ENCODE measurements at places on chromosomes 2 and 18.

GRCh38 chr2:192148620-192149321, 46.0 kb downstream of the TMEFF2 start:
- no peak for DNase-seq

DNA sequence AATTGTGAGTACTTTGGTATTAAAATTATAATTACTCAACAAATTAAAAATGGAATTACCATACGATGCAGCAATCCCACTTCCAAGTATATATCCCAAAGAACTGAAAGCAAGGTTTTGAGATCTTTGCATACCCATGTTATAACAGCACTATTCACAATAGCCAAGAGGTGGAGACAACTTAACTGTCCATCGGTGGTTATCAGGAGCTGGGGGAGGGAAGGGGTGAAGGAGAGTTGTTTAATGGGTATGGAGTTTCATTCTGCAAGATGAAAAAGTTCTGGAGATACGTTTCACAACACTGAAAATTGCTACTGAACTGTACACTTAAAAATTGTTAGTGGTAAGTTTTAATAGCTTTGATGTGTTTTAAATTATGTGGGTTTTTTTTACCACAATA, 25.7 kb downstream of the RAB10 start:
- no peak for DNase-seq

GRCh38 chr2:188474316-188474715, 182.6 kb downstream of the GULP1 start:
- no peak for DNase-seq

- no peak for DNase-seq
Observed at GRCh38 chr2:74292751-74293150, 50.5 kb downstream of the SLC4A5 start.

GRCh38 chr2:167832868-167833287, 414.5 kb downstream of the STK39 start:
- DNase-seq: no peak

- peak; percentile 69 for DNase-seq
Observed at GRCh38 chr18:9575558-9575957, 38.8 kb downstream of the PPP4R1 start.

DNA sequence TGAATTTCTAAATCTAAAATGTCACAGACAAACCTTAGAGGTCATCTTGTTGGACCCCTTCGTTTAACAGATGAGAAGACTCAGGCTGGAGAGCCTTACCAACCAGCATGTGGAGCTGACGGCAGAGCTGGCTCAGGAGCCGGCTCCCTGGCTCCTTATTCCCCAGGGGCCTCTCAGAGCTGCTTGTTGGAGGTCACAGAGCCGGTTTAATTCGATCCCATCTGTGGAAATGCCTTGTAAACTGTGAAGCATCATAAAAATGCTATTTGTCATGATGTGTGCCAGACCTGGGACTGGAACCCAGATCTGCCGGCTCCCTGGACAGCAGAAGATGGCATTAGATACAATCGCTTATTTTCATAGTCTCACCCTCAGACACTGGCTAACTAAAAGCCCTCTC, 8.2 kb upstream of the CIB4 start:
- no peak for DNase-seq

GRCh38 chr2:228048838-228049490, 132.5 kb downstream of the SPHKAP start:
- peak; percentile 2 for DNase-seq

GRCh38 chr2:149487189-149487588, 100.4 kb downstream of the MMADHC start:
- no peak for DNase-seq

GRCh38 chr2:18247282-18248110, 313.0 kb downstream of the RDH14 start:
- no peak for DNase-seq

GRCh38 chr2:224922142-224922727, 120.0 kb downstream of the DOCK10 start:
- peak; percentile 85 for DNase-seq

GRCh38 chr2:118973542-118973951, 31.6 kb downstream of the MARCO start:
- DNase-seq: no peak

DNA sequence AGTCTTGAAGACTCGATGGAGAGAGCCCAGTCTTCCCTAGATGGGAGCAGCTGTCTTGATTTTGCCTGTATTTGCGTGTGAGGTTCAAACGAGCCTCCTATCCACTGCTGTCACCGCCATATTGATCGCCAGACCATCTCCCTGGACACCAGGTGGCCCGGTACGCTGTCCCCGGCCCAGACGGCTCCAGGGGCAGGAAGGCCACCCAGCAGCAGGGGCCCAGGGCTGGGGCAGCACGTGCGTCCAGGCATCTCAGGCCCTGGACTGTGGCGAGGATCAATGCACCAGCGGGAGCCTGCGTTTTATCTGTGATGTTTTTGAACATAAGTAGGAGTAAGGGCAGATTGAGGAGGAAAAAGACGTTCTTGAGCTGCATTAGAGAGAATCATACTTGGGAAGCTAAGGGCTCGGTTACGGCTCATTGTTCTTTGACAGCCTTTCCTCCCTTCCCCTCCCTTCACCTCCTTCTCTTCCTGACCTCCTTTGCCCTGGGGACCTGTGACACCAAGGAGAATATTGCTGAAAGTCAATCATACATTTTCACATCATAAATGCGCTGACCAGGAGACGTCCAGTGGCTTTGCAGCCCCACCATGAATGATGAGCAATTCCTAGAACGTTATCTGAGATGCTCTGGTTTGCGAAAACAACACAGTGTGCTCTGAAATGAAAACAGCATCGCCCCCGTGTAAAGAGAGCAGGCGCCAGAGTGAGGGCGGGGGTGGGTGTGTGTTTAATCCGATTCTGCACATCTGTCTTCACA, 711.2 kb upstream of the SALL3 start:
- no peak for DNase-seq

GRCh38 chr2:69798290-69798908, 31.1 kb upstream of the GMCL1 start:
- no peak for DNase-seq

- no peak for DNase-seq
Observed at GRCh38 chr18:59813942-59814341, 85.9 kb upstream of the PMAIP1 start.

GRCh38 chr18:33647365-33647764, 69.3 kb downstream of the ASXL3 start:
- DNase-seq: no peak

DNA sequence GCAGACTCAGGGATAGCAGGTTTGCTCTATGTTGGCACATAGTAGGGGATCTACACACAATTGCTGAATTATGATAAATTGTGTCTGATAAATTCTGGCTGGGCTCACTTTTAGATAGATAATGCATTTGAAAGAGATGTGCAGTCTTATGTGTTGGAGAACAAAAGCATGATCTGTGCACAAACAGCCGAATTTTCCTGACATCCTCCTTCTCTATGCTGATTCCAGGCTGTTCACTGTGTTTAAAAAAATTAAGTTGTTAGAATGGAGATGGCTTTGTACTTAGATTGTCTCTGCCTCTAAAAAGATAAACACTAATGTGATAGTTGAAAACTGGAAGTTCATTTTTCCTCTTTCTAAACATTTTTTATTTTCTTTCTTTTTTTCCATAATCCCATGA, 2.1 kb downstream of the CERS6 start:
- DNase-seq: no peak

DNA sequence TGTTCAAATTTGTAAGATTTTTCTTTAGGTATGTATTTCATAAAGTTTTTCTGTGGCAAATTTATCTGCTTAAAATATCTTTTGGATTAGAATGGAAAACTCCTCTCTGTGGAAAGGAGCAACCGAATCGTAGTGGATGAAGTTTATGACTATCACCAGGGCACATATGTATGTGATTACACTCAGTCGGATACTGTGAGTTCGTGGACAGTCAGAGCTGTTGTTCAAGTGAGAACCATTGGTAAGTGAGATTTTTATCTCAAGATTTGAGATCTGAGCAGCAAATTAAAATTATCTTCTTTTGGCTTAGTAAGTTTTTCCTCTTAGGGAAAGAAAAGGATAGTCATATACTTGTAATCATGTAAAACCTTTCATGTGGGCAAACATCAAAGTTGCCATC, 14.2 kb downstream of the IL18RAP start:
- DNase-seq: no peak

- DNase-seq: no peak
Observed at GRCh38 chr2:234879671-234880455, 72.0 kb upstream of the SH3BP4 start.

GRCh38 chr2:128439031-128439790, 120.5 kb upstream of the HS6ST1 start:
- no peak for DNase-seq

DNA sequence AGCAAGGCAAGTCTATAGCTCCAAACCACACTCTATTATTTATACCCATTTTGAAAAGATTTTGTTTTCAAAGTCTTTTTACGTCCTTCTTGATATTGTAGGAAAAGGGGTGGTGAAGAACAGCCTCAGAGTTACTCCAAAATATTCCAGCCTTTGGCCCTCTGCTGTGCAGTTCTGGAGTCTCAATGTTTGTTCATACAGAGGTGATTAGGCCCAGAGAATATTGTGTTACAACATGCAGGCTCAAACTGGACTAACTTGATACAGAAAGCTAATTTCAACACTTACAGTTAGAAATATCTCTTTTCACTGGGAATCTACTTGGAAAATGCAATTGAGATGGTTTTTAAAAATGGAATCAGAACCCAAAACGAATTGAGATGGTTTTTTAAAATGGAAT, 40.4 kb upstream of the SLC25A52 start:
- DNase-seq: no peak

- no peak for DNase-seq
Observed at GRCh38 chr2:39685126-39685525, 19.4 kb downstream of the TMEM178A start.

DNA sequence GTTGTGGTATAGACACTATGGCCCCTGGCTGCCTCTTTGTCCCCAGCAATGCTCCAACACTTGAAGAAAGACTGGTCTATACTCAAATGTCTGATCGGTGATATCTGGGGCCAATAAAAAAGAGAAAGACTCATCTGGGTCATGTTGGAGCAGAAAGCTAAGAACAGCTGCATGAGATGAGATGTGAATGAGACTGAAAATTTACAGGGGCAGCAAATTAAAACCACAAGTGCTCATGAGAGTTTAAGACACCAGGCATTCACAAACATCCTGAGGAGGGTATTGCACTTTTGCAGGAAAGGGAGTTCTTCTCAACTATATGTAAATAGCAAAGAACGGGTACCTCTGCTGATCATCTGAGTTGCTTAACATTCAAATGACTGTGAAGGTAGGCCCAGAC, 36.3 kb downstream of the MAIP1 start:
- DNase-seq: no peak

- DNase-seq: no peak
Observed at GRCh38 chr18:36432880-36433555, 135.5 kb downstream of the FHOD3 start.

DNA sequence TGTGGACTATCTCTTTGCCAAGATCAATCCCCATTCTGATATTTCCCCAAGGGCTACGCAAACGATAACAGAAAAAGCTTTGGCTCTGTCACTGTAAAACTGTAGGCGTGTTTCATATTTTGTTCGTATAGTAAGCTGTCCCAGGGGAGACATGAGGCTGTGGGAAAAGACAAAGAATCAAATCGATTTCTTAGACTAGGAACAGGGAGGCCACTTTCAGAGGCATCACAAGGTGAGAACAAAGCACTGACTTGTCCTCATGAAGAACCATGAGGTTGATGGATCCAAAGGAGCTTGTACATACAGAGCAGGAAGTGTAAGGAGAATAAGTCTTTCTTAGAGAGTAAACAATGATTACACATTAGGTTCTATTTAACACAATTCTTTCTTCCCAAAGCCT, 255.7 kb downstream of the HNMT start:
- DNase-seq: no peak

GRCh38 chr2:70832386-70832785, 3.2 kb downstream of the CD207 start:
- DNase-seq: no peak

GRCh38 chr2:146764301-146764700, 1080.5 kb upstream of the ACVR2A start:
- no peak for DNase-seq

DNA sequence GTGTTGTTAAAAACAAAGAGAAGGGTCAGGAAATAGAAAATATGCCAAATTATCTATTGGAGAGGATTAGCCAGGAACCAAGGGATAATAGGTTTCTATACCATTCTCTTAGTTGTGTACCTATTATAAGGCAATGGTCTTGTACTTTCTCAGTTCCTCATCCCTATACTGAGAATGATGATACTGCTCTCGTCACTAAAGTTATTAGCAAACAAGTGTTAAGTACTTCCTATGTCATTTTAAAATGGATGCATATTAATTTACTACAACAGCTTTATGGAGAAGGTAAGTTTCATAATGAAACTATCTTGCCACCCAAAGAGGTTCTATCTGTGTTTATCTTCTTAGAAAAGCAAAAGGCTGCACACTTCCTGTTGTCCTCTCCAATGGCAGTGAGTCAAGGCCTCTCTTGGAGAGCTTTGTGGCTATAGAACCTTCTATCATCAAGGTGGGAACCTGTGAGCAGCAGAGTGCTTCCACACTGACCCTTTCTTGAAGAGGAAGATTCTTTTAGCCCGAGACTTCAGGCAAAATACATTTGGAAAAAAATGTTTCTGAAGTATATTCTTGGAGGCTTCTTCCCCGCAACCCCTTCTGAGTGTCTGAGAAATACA, 460.7 kb upstream of the FANCL start:
- no peak for DNase-seq

GRCh38 chr2:219459460-219460311, 25.0 kb downstream of the SPEG start:
- DNase-seq: peak; percentile 55

GRCh38 chr2:30348825-30349224, 98.2 kb upstream of the LCLAT1 start:
- no peak for DNase-seq

GRCh38 chr2:193011870-193012269, 817.1 kb upstream of the TMEFF2 start:
- no peak for DNase-seq

- no peak for DNase-seq
Observed at GRCh38 chr2:155151945-155152344, 453.4 kb downstream of the KCNJ3 start.

GRCh38 chr18:55657572-55658331, 69.8 kb upstream of the TCF4 start:
- no peak for DNase-seq

DNA sequence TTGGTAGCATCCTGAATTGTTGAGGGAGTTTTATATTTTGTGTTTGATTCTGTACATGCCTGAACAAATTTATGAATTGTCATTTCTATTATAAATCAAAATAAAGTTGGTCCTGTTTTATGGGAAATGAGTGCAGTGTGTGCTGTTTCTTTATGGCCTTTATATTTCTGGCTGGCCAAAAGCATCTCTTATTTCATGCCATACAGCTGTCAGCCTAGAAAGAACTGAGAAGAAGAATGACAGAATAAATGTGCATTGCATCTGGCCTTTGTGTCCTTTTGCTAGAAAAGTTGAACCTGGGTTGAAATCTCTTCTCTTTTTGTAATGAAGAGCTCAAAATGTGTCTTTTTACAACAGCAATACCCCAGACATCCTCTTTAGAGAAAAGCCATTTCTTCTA, 474.7 kb upstream of the LRATD1 start:
- no peak for DNase-seq

- DNase-seq: no peak
Observed at GRCh38 chr2:47274054-47274782, 119.1 kb upstream of the STPG4 start.
